ENCODE measurements at places on chromosomes 12 and 14.

DNA sequence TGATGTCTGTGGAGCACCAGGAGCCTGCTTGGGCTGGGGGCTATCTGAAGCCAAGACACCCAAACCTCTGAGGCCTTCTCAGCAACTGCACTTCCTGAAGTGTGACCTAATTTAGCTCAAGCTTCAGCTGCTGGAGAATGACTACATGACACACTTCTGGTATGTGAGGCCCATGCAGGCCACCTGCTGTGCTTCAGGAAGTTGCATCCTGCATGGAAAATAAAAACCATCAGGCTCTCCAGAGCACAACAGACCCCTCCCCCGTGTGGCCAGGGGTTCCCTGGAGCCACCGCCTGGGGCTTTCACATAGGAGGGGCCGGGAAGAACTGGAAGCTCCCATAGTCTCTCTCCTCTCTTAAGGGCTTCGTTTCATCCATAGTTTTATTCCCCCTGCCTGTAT, 217.7 kb downstream of the SLC15A4 start:
- no peak for DNase-seq

- DNase-seq: no peak
These were observed 113.6 kb upstream of the NPAS3 start for GRCh38 chr14:32825058-32825457.

DNA sequence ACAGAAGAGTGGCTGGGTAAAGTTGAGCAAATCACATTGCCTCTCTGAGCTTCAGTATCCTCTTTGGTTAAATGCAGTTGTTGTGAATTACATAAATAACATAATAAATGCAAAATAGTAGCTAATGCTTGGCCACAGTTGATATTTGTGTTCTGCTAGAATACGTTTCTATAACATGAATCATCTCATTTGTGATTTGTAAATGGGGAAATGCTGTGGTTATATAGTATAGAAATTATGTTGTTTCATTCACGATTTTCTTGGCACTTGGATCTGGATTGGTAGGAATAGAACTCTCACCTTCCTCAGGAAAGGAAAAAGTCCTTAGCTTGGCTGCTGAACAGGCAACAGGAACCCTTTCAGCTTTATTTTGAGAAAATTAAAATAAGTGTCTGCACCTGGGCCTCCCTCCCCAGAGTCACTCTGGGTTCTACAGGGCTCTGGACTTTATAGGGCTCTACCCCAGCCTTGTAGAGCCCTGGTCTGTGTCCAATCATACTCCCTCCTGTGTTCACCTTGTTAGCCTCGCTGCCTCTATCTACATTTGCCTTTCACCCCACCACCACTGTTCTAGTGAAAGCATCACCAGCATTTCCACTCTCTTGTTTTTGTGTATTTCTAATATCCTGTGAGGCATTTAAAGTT, 107.7 kb upstream of the BCAT1 start:
- DNase-seq: no peak

DNA sequence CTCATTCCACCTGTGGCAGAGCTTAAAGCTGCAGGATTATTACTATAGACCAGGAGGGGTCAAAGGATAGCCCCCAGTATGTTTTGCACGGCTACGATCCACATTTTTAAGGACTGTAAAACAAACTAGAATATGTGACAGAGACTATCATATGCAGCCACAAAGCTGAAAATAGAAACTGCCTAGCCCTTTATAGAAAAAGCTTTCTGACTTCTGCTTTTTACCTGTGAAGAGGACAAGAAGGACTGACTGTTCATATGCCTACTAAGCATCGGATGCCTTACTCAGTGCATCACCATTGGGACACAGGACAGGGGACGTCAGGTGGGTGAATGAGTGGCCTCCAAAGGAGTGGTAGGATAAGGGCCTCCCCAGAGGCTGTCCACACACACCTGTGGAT, 29.8 kb downstream of the SPTB start:
- DNase-seq: no peak

DNA sequence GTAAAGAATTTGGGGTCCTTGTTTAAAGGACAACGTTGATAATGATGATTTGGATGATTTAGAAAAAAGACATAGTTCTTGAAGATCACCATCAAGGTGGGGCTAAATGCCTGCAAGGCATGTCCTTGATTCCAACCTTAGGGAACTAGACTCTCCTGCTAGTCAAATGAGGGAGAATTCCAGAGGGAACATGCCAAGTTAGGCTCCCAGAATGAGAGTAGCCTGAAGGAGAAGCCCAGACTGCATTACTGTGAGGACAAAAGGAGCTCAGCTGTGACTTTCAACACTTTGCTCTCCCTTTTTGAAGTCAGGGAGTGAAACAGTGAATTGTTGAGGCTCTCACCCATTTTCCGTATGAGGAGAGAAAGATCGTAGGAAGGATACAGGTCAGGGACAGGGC, 95.2 kb upstream of the TBX3 start:
- peak; percentile 32 for DNase-seq

- peak; percentile 18 for DNase-seq
These were observed 183.1 kb downstream of the KLHL28 start for GRCh38 chr14:44778604-44779003.

- DNase-seq: no peak
These were observed 45.4 kb downstream of the KDM2B start for GRCh38 chr12:121535150-121536053.

DNA sequence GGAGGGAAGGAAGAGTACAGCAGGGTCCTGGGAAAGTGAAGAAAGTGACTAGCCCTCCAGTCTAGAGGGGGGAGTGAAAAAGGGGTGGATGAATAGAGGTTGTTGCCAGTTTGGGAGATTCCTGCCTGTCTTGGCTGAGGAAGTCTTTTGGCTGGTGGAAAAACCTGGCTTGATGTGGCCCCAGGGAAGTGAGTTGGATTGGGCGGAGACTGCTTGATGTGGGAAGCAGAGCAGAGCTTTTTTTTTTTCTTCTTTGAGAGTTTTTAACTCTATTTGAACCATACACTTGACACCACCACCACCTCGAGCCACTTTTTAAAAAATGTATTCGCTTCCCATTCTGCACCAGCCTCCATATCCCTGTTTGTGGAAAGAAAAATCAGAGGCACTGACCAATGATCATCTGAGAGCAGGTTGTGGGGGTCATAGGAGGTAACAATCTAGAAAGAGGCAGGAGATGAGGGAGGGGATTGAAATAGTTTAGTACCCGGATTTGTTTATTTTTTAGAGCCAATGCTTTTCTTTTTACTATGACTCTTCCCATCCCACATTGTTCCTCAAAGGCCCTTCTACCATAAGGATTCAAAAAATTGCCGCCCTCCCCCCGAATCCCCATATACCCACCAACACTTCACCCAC, 690 bp upstream of the DTX3 start:
- DNase-seq: peak; percentile 63

- DNase-seq: no peak
These were observed 91.5 kb upstream of the PTGDR start for GRCh38 chr14:52175982-52176502.

DNA sequence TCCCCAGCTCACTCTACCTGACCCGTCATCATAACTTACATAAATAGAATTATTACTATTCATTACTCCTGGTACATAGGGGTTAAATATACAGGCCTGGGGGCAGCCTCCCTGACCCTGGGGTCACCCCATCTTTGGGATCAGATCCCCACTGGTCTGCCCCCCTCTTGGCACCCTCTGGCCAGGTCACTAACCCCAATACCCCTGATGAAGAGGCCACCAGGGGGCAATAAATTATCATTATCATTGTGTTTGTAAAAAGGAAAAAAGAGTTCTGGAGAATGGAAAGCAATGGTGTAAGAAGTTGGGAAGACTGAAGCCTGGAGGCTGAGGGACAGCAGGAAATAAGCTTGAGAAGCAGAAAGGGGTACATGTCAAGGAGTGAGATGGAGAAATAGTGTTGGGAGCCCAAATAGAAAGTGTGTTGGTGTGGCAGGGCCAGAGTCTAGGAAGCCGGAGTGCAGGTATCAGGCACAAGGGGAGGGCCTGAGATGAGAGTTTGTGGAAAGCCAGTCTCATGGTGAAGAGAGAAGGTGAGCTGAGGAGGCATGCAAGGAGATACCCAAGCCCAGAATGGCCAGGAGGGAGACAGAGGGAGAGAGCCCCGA, 6.1 kb upstream of the AAAS start:
- no peak for DNase-seq

- DNase-seq: no peak
These were observed 75.3 kb downstream of the TMCC3 start for GRCh38 chr12:94575024-94575423.

DNA sequence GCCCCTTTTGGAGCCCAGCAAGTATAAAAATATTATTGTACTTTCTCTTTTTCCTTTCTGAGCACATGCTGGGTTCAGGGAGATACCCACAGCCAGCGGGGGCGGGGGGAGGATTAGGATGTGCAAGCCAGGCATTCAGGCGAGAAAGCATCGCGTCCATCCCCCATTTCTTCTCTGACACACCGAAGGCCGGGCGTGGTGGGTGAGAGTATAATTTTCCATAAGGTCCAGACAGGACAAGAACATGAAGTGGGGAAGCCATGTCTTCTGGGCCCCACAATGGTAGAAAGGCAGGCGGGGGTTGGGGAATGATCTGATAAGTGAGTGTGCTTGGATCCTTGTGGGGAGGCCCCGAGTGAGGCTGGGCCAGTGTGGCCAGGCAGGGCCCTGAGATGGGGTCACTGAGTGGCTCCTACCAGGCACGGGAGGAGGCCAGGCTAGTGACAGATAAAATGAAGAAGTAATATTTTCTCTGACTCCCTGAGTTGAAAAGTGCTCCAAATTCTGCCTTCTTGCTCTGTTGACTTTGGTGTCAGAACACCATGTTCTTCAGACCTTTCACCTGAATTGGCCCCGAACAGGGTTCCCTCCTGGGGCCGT, 10.7 kb upstream of the LRTM2 start:
- no peak for DNase-seq

- DNase-seq: no peak
These were observed 97.7 kb downstream of the MYF5 start for GRCh38 chr12:80814453-80814852.

DNA sequence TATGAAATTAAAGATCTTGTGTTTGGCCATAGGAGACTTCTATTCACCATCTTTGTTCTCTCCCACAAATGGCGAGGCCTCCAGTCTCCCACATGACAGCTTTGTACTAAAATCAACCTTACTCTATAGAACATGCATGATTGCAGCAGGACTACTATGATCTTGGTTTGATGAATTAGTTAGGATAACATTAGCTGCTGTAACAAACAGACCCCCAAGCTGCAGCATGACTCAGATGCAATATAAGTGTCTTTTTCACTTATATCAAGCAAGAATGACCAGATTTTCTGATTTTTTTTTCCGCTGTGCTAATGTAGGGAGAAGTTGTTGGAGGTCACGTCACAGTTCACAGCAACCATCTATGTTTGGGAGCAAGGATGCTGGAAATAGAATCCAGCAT, 10.8 kb upstream of the OAS3 start:
- no peak for DNase-seq

DNA sequence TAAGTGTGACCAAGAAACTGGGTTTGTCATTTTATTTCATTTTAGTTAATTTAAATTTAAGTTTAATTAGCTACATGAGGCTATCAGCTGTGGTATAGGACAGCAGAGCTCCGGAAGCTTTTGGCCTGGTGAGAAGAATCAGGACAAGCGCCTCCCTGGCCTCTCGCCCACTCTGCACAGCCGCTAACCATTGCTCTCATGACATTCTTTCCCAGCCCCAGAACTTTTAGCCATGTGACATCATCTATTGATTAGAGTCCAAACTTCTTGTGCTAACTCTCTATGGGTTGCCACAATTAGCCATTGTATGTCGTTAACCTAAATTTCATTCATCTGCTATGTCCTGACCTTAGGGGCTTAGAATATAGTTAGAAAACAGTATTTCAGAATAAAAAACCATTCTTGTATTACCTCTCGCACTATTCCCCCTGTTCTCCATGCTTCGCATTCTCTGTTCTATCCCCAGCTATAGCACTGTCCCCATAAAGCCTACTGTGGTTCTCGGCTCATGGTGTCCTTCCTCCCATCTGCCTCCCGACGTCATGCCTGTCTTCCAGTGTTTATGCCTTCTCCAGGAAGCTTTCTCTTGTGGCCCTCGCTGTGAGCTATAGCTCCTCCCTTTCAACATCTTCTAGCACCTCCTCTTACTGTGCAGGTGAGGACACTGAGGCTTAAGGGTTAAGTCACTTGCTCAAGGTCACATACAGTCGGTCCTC, 23.5 kb downstream of the SSH1 start:
- DNase-seq: no peak

- no peak for DNase-seq
These were observed 33.9 kb upstream of the SLC38A2 start for GRCh38 chr12:46406352-46407027.

- DNase-seq: no peak
These were observed 8.0 kb downstream of the IFT43 start for GRCh38 chr14:75993567-75994041.

- DNase-seq: no peak
These were observed 16.0 kb downstream of the BTG1 start for GRCh38 chr12:92129609-92130008.

- DNase-seq: peak; percentile 13
These were observed 16.1 kb upstream of the NUAK1 start for GRCh38 chr12:106154751-106155273.

- no peak for DNase-seq
These were observed 209.4 kb upstream of the PLXNC1 start for GRCh38 chr12:93938931-93939330.

GRCh38 chr12:55931780-55932550, 1.0 kb downstream of the DGKA start:
- peak; percentile 85 for DNase-seq

- no peak for DNase-seq
These were observed 1244.9 kb upstream of the SEL1L start for GRCh38 chr14:82778601-82779000.

- no peak for DNase-seq
These were observed 5.4 kb downstream of the PLEKHH1 start for GRCh38 chr14:67538501-67538900.

DNA sequence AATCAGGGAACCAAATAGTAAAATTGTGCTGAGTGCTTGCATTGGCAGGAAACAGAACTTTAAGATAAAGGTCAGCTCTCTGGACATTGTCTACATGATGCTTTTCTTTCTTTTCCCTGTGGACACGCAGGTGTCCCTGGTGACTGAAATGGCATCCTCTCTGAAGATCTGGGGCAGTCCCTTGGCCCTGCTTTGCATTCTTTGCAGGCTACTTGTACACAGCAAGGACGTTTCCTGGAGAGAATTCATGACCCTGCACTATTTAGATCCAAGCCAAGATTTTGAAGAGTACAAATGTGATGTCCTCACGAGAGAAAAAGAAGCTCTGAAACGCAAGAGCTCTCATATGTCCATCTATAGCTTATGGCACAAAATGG, 11.3 kb upstream of the EDDM3A start:
- DNase-seq: no peak

GRCh38 chr12:4286228-4286627, 12.7 kb downstream of the CCND2 start:
- DNase-seq: no peak

GRCh38 chr14:82778008-82778590, 1244.4 kb upstream of the SEL1L start:
- no peak for DNase-seq

DNA sequence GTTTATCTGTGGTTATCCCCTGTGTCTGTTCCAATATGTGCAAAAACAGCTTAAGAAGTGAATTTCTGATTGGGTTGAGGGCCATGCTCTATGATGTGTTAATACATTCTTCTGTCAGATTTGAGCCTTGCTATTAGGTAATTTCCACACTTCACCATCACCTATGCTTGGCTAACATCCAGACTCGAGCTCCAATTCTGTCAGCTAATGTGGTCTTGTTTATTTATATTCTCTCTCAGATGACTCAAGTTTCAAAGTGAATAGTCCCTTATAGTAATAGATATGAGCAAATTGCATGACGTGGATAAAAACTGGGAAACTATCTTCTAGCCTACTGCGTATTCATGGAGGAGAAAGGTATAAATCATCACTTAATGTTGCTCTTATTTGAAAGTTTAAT, 451.3 kb downstream of the SNAPC1 start:
- DNase-seq: no peak

- no peak for DNase-seq
These were observed 4.3 kb downstream of the CCND2 start for GRCh38 chr12:4277857-4278256.
